Mucosa of descending colon (tissue), 3 donors: ENCODE measurements at places on chromosomes 6 and 20.

DNA sequence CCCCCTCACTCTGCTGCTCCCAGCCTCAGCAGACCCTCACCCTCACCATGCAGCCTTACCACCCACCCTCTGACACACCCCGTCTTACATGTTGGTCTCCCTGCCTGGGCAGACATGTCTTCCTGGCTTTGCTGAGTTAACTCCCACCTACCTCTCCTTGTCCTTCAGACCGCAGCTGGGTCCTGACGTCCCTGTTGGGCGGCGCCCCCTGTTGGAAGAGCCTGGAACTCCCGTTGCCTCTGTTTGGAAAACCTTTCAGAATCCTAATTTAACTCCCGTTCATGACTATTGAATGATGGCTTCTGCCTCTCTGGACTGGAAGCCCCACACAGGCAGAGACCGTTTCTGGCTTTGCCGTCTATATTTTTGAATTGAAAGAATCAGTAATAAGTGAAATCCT lies 245.1 kb downstream of the MYLK4 start:
- no peak for DNase-seq

GRCh38 chr20:8305449-8305978 lies 173.4 kb downstream of the PLCB1 start:
- peak; percentile 51 for DNase-seq

- no peak for DNase-seq
Measured at GRCh38 chr6:91080871-91081270, 494.0 kb upstream of the MAP3K7 start.

- no peak for DNase-seq
Measured at GRCh38 chr6:10526156-10526555, 5.0 kb downstream of the GCNT2 start.

DNA sequence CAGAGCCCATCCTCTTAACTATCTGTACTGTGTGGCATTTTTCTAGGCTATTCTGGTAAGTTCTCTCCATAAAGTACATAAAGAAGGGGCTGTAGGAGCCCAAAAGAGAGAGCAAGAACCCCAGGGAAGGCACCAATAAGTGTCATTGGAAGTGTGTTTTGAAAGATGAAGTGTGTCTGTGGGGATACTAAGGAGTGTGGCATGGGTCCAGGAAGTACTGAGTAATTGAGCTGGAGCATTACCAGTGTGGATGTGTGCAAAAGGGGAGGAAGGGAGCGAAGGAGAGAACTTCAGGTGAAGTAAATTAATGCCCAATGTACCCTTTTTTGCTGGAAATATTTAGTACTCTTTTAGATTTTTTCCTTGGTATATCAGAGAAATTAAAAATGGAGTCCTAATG lies 63.9 kb downstream of the KCNS1 start:
- peak; percentile 27 for DNase-seq

GRCh38 chr6:16477367-16478149 lies 239.2 kb downstream of the GMPR start:
- DNase-seq = no peak

GRCh38 chr6:132084811-132085509 lies 133.8 kb upstream of the CCN2 start:
- no peak for DNase-seq

DNA sequence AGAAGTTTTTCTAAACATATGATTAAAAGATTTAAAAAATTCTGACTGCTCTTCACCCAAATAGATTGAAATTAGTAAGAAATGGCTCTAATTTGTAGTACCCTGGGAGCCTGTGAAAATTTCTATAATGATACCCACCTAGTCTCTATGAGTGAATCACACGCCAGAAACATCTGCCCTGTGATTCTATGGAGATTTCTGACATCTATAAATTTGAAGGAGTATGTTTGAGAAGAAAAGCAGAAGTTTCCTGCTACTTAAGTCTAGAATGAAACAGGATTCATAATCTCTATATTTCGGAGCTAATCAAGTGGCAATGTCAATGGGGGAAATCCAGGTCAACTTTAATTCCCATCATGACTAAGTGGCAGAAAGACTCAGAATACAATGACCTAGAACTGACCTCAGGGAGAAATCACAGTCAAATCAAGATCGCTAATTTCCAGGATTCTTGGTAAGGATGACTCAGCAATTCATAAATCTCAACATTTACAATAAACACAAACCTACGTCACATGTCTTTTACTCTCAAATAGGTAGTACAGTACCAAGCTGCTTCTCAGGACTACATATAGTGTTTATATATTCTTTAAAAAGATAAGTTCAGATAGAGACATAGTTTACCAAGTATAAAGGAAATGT lies 186.2 kb upstream of the TNFAIP3 start:
- DNase-seq = no peak

DNA sequence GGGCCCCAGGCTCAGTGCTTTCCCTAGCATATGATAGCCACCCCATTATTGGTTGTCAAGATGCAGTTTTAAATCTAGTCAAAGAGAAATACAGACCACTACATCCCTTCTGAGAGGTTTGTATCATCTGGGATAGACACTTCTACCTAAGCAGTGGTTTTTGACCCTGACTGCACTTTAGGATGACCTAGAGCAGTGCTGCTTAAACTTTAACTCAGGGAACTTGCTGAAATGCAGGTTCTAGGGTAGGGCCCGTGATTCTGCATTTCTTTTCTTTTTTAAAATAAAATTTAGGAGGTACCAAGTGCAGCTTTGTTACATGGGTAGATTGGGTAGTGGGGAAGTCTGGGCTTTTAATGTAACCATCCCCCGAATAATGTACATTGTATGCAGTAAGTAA lies 18.7 kb downstream of the TM9SF4 start:
- no peak for DNase-seq

DNA sequence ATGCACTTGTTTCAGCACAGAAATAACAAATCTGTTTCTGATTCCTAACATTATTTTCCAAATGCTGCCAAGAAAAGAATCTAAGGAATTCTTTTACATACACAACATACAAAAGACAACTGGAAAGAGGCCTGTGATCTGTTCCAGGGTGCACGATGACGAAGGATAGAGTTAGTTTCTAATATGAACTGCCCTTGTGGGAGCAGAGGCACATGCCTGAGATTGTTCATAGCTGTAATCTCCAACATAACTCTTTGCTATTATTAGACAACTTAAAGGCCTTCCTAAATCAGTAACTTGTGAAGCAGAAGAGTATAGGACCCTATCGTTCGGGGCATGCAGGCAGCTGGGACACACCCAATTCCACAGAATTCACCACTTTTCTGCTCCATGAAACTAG lies 41.2 kb upstream of the NHSL1 start:
- no peak for DNase-seq

DNA sequence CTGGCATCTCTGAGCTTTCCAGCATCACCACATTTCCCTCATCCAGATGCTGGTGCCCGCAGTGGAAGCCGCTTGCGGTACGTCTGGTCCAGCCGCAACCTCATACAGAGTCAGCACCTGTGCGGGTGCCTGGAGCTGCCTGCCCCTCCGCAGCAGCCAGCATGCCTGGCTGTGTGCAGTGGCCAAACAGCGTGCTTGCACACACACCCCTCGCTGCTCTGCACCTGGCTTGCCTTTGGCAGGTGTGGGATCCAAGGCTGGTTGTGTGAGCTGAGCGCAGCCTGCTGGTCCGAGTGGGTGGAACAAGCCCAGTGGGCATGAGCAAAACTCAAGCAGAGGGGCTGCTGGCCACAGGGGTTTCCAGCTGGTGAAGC lies 3.1 kb upstream of the HINT3 start:
- DNase-seq = peak; percentile 75

DNA sequence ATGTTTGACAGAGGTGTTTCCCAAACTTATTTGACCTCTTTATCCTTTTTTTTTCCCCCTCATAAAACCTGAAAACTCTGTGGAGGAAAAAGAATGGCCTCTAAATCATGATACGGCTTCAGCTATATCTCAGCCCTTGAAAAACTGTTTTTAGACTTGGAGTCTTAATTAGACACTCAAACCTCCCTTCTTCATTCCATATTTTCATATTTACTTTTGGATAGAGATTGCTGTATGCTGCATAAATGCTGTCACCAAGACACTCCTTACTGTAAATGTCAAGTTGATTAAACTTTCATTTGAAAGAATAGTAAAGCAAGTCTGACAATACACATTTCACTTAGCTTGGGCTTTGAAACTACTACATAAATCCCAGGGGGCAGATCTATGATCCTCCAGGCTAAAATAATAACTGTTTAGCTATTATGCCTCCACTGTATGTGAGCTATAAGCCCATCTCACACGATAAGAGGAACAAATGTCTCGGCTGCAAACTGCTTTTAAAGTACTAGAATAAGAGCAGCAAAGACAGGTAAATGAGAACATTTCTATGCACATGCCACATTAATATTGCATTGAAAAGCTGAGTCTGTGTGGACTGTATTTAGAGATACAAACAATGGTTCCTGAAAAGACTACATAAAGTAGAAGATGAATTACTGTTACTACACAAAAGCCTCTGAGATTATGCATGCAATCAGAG lies 141.3 kb upstream of the HMGN3 start:
- DNase-seq = no peak

DNA sequence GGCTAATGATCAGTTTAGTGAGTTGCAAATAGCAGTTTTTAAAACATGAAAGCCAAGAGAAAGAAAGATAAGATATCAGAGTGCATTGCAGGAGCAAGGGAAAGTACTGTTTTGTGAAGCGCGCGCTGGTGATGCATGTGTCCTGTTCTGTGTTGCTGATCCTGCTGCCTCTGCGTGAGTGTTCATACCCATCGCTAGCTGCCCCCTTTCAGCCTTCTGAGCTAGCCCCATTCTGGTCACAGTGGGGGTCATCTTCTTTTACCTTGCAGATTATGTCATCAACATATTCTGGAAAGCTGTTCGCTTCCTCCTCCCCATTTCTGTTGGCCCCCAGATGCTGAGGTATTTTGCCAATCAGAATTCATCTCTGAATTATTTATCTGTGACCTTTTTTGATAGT lies 1.9 kb downstream of the MRAP2 start:
- DNase-seq = no peak

DNA sequence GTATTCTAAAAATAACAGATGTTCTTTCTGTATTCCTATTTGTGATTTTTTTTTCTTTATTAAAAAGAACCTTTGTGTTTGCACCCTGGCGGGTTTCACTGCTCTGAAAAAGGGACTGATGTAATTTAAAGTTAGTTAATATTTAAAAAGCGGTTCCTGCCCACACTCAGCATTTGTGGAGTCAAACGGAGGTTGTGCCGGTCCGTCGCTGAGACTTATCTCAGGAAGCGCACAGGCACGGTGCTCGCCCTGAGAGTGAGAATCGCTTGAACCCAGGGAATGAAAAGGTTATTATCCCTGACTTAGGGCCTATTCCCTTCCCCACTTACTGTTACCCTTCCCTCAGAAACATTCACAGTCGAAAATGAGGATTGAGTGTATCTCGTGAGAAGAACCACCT lies 366.7 kb downstream of the THBS2 start:
- no peak for DNase-seq

DNA sequence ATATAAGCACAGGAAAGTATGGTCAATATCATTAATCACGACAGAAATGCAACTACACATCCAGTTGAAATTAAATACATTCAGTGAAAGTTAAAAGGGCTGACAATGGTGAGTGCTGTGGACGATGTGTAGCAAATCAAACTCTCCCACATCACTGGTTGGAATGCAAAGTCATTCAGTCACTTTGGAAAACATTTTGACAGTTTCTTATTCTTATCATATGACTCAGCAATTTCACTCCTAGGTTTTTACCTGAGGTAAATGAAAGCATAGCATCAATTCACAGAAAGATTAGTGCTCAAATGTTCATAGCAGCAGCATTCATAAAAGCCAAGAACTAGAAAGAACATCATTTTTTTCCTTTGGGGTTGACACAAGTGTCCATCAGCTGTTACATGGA lies 28.6 kb upstream of the SAMD5 start:
- DNase-seq = no peak

DNA sequence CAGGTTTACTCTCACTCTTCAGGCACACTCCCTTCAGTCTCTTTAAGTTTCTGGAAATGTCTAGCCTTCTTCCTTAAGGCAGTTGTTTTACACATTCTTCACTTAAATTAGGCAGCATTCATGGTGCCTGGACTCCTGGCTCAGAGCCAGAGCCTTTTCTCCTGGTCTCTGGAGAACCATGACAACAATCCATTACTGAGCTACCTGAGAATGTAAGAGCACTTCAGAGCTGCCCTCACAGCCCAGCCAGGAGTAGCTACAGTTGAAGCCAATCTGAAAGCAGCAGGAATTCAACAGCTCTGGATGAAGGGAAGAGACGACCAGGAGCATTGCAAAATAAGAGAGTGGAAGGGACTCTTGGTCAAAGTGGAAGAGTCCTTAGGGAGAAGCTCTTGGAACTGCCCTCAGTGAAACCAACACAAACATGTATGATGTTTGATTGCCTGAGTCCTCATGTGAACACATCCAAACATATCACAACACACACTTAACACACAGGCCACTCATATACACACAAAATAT lies 416.8 kb upstream of the SPTLC3 start:
- DNase-seq = no peak

- DNase-seq = no peak
Measured at GRCh38 chr6:170018422-170018935, 267.1 kb downstream of the ERMARD start.

DNA sequence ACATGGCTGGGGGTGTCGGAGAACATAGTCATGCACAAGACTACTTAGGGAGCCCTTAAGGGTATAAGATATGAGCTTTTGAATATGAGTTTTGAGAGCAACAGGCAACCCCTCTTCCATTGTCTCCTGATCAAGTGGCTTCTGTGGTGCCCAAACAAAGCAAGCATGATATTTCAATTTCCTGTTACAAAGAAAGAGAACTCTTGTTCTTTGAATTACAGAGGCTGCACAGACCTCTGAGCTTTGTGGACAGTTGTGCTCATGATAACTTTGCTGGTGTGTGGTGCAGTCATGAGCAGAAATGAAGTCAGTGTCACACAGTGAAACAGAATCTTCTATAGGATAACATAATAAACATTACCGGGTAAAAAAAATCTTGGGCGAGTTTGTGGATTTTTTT lies 66.8 kb upstream of the THEMIS start:
- DNase-seq = no peak

- no peak for DNase-seq
Measured at GRCh38 chr20:37881601-37882343, 21.2 kb upstream of the VSTM2L start.

DNA sequence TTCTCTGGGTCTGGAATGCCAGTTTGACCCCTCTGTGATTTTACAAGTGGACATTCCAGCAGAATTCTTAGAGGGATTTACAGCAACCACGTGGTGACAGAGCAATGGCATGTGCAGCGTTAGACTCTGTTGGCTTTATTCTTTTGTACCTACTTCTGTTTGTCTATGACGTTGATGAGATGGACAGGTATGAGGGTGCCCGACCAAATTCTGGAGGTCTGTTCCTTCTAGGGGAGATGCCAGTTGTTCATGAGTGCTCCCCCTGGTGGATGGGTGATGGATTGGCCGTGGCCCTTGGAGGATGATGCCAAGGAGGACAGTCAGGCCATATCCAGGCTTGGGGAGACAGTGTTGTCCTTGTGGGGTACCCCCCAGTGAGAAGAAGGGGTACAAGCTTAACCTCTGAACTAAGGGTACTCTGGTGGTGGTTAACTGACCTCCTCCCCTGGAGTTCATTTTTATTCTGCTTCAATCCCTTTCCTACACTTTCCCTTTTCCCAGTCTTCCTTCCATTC lies 198.6 kb downstream of the DTNBP1 start:
- DNase-seq = peak; percentile 64
